ENCODE measurements at places on chromosomes 3 and 15.
A peak's percentile ranks its signal among the peaks of the same experiment; 100 is the strongest.

DNA sequence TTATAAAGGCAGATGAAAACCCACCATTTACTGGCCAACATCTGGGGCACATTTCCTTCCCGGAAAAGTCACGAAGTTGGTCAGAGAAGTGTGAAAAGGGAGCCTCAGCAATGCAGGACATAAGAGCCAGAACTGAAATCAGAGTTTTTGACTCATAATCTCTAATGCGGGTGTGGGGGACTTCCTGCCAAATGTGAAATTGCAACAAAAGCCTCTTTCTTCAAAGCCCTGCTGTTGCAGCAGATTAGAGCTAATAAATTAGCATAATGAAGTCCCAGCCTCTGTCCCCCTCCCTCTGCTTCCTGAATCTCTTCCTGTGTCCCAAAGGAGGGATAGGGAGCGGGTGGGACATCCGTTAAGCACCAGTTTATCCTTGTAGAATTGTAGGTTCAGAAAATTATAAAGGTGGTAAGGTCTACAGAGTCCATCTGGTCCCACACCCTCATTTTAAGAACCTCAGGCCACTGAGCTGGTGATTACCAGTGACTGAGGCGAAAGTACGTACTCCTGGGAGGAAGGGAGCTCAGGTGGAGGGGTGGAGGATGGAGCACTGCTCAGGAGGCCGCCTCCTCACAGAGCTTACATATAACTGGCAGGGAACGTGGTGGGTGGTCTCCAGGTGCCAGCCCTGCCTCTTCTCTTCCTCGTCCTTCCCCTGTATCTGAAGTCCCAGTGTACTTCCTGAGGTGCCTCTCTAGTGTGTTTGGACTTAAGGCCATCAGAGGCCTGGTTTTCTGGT lies 35.0 kb downstream of the ST6GAL1 start:
- DNase-seq: no peak

GRCh38 chr3:190709351-190709773 lies 153.1 kb downstream of the GMNC start:
- DNase-seq: no peak

DNA sequence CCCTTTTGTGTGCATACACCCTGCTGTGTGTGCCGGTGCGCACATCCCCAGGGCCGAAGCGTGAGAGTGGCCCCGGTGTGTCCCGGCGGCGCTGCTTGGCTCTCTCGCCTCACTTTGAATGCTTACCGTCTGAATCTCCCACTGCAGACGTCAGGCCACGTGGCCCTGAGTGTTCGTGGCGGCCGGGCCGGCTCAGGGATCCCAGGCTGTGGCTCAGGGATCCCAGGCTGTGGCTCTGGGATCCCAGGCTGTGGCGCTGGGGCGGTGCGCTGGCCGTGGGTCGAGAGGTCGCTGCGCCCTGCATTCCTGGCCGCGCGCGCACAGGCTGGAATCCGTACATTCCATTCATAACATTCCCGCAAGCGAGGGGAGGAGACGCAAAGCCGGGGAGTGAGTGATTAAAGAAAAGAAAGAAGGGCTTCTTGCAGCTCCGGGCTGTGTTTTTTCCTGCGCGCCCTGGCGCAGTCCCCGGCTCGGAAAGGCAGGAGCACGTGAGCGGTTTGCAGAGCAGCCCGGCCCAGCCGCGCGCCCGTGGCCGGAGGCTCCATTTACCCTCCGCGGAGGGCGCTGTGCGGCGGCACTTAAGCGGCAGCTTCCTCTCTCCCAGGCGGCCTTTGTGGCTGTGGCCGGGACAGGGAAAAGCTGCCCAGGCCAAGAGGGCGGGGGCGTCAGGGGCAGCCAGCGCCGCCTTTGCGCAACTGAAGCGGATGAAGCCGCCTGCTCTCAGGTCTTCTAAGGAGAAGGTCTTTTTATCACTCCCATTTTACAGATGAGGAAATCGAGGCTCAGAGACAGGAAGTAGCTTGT lies 87.0 kb upstream of the ALDH1L1 start:
- peak; percentile 81 for DNase-seq

DNA sequence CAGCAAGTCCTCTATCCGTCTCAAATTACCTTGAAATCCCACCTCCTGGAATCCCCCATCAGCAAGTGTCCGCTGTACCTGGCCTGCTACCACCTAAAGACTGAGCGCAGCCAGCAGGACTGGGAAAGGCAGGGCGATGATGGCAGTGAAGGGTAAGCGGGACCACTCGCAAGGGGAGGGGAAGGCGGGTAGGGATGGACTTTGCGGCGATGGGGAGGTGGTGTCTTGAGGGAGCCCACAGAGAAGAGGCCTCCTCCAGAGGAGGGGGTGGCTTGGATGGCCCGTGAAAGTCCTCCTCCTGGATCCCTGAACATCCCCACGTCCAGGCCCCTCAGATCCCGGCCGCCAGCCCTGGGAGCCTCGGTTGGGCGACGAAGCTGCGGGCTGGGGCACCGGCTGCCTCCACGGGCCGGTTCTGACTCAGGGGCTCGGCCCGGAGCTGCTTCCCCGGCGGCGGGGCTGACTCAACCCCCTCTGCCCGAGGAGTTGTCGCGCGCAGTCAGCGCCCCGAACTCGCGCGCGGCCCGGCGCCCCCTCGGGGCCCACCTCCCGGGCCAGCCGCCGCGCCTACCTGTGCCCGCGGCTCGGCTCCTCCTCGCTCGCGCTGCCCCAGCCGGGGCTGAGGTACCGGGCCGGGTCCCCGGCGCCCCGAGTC lies 512 bp downstream of the LARP6 start:
- DNase-seq: peak; percentile 66

GRCh38 chr3:195441476-195441991 lies 1.3 kb downstream of the ACAP2 start:
- no peak for DNase-seq
